ENCODE measurements at places on chromosomes 3 and 15.
A peak's percentile ranks its signal among the peaks of the same experiment; 100 is the strongest.

DNA sequence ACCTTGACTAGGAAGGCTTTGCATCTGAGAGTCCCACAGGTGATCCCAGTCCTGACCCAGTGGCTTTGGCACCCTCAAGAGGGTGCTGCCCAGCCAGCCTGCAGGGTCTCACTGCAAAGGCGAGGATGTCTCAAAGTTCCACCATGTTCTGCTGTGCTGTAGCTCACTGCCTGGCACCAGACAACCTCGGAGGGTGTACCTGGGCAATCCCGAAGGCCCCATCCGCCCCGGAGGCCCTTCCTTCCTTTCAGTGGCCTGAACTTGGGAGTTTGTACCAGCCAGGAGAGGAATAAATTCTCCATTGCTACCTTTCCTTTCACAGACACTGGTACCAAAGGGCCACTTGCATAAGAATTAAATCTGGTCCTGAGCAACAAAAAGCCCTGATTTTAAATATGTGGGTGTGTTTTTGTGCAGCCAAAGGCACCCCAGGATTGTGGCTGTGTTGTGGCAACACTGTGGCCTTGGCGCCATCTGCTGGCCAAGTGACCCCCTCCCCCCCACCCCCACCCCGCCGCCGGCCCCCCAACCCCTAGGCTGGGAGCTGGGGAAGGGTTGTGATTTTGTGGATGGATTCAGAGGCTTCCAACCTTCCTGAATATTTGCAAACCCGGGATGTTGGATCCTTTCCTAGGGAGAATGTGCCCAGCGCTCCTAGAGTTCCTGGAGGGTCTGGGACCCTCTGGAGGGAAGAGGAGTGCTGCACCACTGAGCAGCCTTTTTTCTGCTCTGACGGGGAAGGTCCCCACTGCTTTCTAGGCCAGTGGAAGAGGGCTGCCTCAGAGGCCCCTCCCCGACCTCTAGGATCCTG is 9.7 kb upstream of the PTPN23 start:
- peak; percentile 11 for DNase-seq

GRCh38 chr3:71258116-71258515 is 325.4 kb downstream of the FOXP1 start:
- peak; percentile 11 for DNase-seq

DNA sequence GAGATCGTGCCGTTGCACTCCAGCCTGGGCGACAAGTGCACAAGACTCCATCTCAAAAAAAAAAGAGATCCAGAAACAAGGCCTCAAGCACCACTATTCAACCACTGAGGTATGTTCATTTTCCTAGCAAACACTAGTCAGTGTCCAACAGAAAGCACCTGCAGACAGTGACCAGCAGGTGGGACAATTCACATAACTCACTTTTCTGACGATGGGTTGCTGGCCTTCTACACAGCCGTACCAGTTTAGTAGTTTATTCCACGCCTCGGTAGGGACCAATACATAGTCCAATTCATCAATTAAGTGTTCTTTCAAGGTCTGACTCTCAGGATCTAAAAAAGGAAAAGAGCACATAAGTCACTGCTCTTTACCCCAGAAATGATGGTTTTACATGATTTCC is 12.4 kb downstream of the USP4 start:
- DNase-seq, result peak; percentile 38

DNA sequence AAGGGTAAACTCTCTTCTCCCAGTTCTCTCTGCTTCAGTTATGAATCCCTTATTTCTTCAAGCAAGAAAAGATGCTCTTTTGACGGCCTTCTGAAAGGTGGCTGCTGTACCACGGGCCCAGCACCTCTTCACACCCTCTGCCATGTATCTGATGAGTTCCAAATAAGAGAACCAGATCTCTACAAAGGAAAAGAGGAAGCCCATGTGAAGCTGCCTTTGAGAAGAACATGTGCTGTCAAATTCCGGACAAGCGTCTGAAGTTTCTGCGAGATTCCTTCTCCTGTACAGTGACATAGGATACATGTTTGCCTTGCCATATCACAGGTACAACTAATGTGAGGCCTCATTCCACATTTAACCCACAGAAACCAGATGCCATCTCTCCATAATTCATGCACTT is 59.2 kb downstream of the SH3BP5 start:
- DNase-seq, result no peak

GRCh38 chr15:39461536-39462130 is 119.2 kb upstream of the THBS1 start:
- DNase-seq, result no peak

DNA sequence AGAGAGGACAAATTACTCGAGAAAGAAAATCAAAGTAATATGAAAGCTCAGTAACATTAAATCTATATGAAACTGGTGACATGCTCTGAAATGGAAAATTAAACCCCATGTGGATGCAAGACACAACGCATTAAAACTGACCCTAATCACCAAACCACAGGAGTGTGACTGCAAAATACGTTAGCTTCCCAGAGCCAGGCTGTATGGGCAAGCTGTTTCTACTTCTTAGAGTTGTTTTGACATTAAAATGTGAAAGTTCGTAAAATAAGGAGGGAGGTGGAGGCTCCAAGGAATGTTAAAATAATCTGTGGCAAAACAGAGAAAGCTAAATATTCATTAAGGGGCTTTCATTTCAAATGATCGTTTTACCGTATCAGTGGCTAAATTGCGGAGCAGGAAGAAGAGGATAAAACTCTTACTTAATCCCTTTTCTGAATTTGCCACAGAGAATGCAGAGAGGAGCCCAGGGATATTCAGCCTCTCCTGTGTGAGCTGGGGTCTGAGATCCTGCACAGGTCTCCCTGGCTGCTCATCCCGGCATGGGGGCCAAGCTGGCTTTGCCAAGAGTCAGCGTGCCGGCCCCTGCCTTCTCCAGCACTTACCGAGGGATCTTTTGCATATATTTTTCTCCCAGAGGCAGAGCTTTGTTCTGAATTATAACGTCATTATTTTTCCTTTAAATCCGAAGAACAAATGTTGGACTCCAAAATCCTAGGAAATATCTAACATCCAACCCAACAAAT is 239.8 kb upstream of the THBS1 start:
- no peak for DNase-seq

DNA sequence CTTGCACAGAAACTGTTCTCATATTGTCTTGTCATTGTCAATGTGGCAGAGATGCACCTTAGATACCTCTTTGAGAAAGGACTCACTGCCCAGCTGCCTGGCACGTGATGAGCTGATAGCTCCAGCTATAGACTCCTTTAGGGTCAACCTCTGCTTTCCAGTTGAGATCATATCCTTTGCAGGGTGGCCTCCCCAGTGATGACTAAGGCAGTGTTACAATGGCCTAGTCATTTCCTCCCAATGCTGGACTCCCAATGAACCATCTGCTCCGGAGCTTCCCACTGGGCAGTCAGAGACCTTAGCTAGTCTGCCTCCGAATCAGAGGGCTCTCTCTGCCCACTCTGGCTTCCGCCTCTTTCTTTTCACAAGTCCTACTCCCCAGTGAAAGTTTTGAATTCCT is 79.5 kb downstream of the CHRD start:
- DNase-seq, result no peak

DNA sequence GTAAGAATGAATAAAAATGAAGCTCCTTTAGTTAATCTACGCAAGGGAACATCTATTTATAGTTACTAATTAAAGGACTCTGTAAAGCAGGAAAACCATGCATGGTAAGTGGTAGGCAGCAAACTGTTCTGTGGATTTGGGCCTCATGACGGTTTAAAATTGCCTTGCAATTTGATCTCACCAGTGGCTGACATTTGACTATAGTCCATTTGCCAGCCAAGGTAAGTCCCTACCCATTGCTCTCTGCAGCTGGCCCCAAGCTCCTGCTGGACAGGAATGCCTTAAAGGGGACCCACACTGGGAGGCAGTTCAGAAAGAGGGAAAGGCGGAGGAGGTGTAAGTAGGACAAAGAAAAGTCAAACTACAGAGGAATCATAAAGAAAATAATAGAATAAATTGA is 203.3 kb downstream of the PLCL2 start:
- no peak for DNase-seq

DNA sequence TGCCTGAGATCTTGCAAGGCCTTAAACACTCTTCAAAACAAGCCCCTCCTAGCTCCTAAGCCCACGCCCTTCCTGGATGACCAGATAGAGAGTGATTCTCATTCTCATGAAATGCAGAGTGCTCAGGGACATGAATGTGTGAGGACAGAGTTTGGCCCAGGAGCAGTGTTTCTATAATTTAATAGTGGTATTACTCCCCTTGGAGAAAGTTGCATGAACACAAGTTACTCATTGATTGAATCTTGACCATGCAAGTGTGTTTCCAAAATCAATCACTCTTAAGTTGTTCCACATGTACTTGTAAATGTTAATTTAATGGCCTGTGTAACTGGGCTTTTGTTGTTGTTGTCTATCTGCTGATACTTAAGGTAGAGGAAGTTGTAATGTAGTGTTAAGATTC is 181.6 kb downstream of the ADAMTSL3 start:
- DNase-seq, result no peak

GRCh38 chr3:3286014-3286413 is 106.5 kb upstream of the CRBN start:
- DNase-seq, result no peak

GRCh38 chr3:157239082-157239704 is 79.2 kb upstream of the CCNL1 start:
- DNase-seq, result peak; percentile 54

GRCh38 chr3:139803294-139803693 is 125.5 kb upstream of the NMNAT3 start:
- no peak for DNase-seq

- no peak for DNase-seq
Observed at GRCh38 chr15:71815301-71815700, 4.9 kb downstream of the NR2E3 start.

DNA sequence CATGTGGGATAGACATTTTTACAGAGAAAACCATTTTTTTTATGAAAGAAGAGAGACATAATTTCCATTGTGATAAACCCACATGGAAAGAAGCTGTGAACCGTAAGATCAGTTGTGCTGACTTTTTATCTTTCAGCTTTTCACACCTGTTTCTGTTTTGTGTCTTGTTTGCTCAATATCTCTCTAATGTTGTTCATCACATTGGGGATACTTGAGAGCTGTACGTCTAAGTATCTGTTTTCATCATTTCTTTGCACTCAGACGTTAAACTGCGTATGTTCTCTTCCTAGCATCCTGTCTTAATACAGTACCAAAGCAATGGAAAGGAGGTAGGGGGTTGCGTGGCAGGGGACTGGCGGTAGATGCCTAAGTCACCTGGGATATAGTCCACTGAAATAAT is 449.0 kb downstream of the NAALADL2 start:
- peak; percentile 0 for DNase-seq

DNA sequence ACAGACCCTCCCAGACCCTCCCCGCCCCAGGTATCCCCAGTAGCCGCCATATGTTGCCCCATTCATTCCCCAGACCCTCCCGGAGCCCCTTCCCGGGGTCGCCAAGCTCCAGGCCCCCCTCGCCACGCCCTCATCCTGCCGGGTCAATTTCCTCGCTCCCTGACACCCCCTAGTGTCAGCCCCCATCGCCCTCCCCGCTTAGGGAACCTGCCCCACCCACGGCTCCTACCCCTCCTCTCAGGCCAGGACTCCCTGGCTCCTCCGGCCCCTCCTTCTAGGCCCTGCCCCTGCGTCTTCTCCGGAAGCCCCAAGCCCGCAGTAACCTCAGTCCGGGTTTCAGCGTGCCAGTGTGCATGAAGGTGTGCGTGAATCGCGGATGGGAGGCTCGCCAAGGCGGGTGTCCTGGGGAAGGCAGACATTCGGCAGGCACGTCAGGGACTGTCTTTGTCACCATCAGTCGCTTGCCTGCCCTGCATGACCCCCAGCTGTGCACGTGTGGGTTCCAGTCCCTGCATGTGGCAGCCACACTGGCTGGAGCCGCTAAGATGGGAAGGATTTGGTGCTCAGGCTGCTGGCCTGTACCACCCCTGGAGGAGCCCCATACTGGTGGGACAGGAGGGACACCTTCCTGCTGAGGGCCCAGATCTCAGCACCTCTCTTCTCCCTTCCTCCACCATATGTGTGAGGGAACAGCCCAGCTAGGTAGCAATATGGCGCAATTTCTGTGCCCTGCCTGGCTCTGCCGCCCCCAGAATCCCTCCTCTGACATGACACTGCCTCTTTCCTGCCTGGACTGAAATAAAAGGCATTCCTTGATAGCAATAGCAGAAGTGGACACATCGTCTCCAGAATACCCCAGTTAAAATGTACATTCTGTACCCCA is 693 bp downstream of the DISP2 start:
- no peak for DNase-seq

DNA sequence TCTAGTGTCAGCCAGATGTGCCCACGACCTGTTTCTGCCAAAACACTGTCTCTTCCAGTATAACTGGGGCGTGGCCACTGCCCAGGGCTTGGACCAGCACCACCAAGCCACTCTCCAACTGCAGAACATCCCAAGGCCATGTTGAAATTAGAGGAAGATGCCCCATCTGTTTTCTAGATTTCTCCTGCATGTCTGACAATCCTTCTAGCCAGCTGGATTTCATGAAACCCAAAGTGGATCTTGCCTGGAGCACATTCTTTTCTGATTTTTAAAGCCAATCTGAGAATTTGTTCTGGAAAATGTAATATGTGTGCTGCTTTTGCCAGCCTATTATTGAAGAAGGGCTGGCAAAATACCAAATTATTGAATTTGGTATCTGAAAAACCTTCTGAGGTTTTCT is 182.5 kb downstream of the SLCO3A1 start:
- DNase-seq, result no peak

DNA sequence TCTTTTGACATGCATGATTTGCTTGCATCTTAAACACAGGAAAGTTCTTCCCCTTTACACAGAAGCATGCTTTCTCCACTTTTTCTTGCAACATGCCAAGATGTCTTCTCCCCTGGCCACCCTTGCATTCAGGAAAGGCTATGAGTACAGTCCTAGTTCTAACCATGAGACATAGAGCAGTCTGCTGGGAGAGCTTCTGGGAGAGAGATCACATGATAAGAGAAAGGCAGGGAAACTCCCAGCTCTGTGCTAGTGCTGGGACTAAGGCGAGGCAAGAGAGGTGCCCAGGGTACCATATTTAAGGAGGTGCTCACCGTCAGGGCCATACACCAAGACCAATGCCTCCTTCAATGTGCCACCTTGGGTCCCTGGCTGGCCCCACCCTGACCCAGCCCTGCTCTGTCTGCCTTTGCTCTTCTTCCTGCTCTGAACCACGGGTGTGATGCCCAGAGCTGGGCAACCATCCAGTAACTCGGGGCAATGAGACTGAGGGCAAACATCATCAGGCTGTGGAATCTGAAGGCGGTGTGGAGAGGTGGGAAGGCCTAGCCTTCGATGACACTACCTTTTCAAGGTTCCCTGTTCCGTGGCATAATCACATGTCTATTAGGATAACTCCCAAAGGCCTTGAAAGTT is 77.4 kb upstream of the PRR20G start:
- DNase-seq, result no peak

DNA sequence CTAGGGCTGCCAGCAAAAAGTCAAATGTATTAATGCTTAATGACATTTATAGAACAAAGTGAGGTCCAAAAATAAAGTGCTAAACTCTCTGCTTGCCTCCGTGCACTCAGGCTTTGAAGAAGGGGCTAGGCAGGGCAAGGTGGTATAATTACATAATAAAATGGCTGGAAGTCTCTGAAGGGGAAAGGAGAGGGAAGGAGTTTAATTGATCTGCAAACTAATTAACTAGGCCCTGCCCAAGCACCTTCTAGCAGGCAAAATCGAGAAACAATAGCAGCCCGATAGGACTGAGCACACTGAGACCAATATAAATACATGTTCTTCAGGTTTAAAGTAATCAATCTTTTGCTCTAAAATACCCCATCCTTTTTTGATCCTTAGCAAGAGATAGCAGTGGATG is 13.0 kb downstream of the DIS3L start:
- no peak for DNase-seq
